ENCODE measurements at places on chromosomes 3 and 15. TPM values are rescaled to one million over a fixed set of nuclear protein-coding genes. Genes with fewer than 3 reads are reported as not detected.
A peak's percentile ranks its signal among the peaks of the same experiment; 100 is the strongest.

TBL1XR1 gene
- total RNA-seq = 225 TPM

TNFAIP8L3 gene
- 6.1 TPM for total RNA-seq

GOLGA8M gene
- 4.8 TPM for total RNA-seq

LRRIQ4 gene
- total RNA-seq = not detected

STX19 gene
- total RNA-seq = not detected

GHRL gene
- total RNA-seq = not detected

EPHB3 gene
- total RNA-seq = 7.2 TPM

ZPLD1 gene
- not detected for total RNA-seq

GRCh38 chr3:154884952-154885351, 195.2 kb upstream of the MME start:
- no peak overlapping the region for H3K4me3 ChIP-seq
- H3K36me3 ChIP-seq = no peaks in the 10 kb centered on the region
- peaks cover 13% of the 10 kb centered on the region for H3K4me1 ChIP-seq
- no peaks in the 10 kb centered on the region for H3K27me3 ChIP-seq
- DNase-seq = no peak

DNA sequence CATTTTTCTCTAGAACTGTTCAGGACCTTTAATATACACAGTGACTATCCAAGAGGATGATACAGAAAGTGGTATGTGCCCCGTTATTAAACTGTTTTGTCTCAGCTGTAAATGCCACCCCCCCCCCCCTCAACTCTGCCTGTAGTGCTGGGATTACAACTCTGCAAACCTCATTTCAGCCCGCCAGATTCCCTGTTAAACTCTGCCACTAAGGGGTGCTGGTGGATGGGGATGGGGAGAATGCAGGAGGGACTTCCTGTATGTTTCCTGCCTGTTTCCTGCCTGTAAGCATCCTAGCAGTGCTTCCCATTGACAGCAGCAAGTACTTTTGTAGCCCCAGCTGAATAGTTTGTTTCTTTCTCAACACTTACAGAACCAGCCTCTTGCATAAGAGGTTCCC, 301.7 kb upstream of the RORA start:
- H3K27ac ChIP-seq = no peak overlapping the region
- no peak for DNase-seq
- H3K4me3 ChIP-seq = no peak overlapping the region
- no peaks in the 10 kb centered on the region for H3K4me1 ChIP-seq
- H3K36me3 ChIP-seq = no peaks in the 10 kb centered on the region
- peaks cover 12% of the 10 kb centered on the region for H3K27me3 ChIP-seq

- no peaks in the 10 kb centered on the region for H3K27me3 ChIP-seq
- H3K27ac ChIP-seq = no peak overlapping the region
- H3K4me3 ChIP-seq = no peak overlapping the region
- peaks cover 65% of the 10 kb centered on the region for H3K36me3 ChIP-seq
- no peak for DNase-seq
- H3K4me1 ChIP-seq = peaks cover 43% of the 10 kb centered on the region
Observed at GRCh38 chr15:48498828-48499227, 146.7 kb downstream of the FBN1 start.

GRCh38 chr3:195210266-195210973, 60.5 kb downstream of the XXYLT1 start:
- H3K27me3 ChIP-seq = no peaks in the 10 kb centered on the region
- H3K4me3 ChIP-seq = peak overlapping the region; percentile 62
- DNase-seq = no peak
- H3K36me3 ChIP-seq = no peaks in the 10 kb centered on the region
- H3K27ac ChIP-seq = peak overlapping the region; percentile 99

GRCh38 chr3:197518881-197519421, 36.8 kb downstream of the BDH1 start:
- H3K36me3 ChIP-seq = no peaks in the 10 kb centered on the region
- peaks cover 44% of the 10 kb centered on the region for H3K4me1 ChIP-seq
- peak overlapping the region; percentile 73 for H3K27ac ChIP-seq
- peak; percentile 30 for DNase-seq
- H3K4me3 ChIP-seq = no peak overlapping the region

DNA sequence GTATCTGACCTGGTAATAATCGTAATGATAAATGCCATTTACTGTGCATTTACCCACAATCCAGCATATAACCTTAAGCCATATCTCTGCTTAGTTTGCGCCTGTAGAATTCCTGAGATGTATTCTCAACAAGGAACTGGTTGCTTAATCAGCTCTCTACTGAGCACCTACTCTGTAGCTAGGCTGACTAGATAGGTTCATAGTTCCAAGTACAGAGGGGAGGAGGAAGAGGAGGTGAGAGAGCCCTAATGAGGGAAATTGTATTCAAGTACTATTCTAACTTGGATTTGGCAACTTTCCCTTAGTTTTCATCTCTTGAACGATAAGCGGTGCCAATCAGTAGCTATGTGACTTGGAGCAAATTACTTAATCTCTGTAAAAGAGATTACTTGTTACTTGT, 5.6 kb upstream of the AKAP13 start:
- peaks cover 7% of the 10 kb centered on the region for H3K4me1 ChIP-seq
- no peak overlapping the region for H3K27ac ChIP-seq
- no peaks in the 10 kb centered on the region for H3K27me3 ChIP-seq
- no peak overlapping the region for H3K4me3 ChIP-seq

DNA sequence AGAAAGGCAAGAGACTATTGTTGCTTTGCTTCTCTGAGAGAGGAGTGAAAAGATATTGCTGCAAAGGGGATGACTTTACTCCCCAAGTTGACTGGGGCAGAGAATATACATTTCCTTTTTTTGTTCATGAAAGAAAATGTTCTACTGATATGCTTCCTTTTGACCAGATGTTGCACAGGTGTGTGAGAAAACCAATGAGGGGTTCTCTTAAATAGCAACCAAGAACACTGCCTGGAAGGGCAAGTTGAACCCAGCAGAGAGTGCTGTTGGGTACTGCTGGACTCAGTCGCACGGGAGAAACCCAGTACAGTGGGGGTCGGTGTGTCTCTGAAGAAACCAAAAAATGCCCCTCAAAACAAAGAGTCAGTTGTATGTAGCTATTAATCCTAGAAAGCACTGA, 101.2 kb downstream of the CHST2 start:
- H3K4me1 ChIP-seq = no peaks in the 10 kb centered on the region
- no peak overlapping the region for H3K27ac ChIP-seq
- no peak overlapping the region for H3K4me3 ChIP-seq
- H3K27me3 ChIP-seq = no peaks in the 10 kb centered on the region
- no peak for DNase-seq
- H3K36me3 ChIP-seq = no peaks in the 10 kb centered on the region

DNA sequence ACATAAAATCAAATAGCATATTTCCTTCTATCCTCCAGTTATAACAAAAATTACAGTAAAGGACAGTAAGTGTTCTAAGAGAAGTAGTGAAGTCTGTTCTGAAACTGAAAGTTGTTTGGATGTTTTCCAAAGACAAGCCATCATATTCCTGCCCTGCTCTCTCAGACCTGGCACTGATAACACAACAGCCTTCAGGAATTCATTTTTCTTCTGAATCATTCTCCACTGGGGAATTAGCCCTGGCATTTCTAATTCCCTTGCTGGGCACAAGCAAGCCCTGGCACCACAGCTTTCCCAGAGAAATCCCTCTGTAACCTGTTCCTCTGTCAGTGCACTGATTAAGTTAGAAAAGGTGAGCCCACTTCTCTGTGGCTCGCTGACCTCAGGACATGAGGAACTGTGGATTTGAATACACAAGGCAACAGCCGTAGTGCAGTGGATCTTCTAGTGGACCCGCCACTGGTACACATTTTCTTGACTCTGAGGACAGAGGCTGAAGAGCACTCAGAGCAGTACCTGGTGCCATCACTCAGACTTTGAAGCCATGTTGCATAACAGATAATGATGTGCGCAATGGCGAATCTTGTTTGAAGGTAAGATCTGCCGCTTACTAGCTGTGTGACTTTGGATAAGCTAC, 61.6 kb downstream of the WWTR1 start:
- peak overlapping the region; percentile 83 for H3K27ac ChIP-seq
- H3K4me1 ChIP-seq = peaks cover 63% of the 10 kb centered on the region
- H3K36me3 ChIP-seq = no peaks in the 10 kb centered on the region
- H3K4me3 ChIP-seq = peak overlapping the region; percentile 32
- H3K27me3 ChIP-seq = no peaks in the 10 kb centered on the region

DNA sequence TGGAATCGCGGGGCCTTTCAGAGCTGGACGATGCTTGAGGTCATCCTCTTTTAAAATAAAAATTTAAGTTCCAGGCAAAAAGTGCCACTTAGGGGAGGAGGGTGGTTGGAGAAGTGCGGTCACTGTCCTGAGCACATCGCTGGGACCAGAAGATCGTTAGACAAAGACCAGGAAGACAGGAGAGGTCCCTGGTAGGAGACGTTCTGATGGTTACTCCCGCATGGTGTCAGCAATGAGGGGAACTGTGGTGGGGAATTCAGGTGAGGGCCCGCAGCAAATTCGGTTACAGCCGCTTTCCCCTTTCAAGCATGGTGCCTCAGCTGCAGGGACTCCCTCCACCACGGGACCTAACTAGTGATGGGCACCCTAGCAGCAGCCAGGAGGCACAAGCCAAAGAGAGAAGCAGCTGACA, 1.0 kb upstream of the ISY1 start:
- H3K27ac ChIP-seq = peak overlapping the region; percentile 98
- peak overlapping the region; percentile 89 for H3K4me3 ChIP-seq
- peaks cover 9% of the 10 kb centered on the region for H3K36me3 ChIP-seq
- no peaks in the 10 kb centered on the region for H3K27me3 ChIP-seq

DNA sequence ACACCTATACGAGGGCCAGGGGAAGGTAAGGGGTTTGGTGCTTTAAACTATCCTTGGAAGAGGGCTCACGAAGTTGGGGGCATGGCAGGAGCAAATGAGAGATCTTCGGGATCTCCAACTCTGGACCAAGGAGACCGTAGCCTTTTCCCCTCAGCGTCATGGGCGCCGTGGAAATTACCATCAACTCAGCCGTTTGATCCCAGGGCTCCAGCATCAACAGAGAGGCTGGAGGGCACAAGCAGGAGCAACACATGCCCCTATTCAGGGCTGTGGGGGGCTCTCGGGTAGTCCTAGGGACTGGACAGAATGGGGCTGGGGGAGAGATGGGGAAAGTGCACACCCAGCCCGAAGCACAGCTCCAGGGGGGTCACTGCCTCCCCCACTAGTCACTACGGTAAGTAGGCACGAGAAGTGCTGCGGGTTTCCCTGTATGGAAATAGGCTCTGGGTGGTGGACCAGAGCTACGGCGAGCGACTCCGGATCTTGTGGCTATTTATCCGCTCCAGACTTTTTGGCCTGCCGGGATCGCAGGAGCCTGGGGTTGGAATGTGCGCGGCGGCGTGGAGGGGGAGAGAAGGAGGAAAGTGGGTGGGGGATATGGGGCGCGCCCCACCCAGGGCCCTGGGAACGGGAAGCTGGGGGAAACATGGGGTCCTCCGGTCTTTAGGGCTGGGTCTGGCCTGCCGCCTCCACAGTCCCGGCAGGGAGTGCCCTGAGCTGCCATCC, 539 bp upstream of the LAMB2 start:
- peak overlapping the region; percentile 92 for H3K4me3 ChIP-seq
- peaks cover 2% of the 10 kb centered on the region for H3K27me3 ChIP-seq
- peaks cover 12% of the 10 kb centered on the region for H3K36me3 ChIP-seq
